ENCODE measurements at places on chromosomes 7 and 10.

- DNase-seq: no peak
Measured at GRCh38 chr10:273088-273487, 137.8 kb downstream of the ZMYND11 start.

- DNase-seq: no peak
Measured at GRCh38 chr10:3850999-3851937, 66.3 kb upstream of the KLF6 start.

DNA sequence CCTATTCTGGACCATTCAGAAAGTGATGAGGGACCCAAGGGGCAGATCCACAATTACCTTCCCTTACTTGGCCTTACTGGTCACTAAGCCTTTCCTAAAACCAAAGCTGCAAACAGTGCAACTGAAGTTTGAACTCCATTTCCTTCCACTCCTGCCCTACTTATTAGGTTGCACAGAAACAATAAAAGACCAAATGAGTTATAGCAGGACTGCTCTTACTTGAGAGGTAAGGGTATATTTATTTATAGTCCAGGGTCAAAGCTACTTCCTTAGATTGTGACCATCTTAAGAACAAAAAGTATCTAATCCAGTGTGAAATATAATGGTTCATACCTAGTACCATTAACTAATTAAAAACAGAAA is 27.0 kb downstream of the CDK6 start:
- DNase-seq: no peak

GRCh38 chr7:110870926-110871325 is 220.0 kb upstream of the LRRN3 start:
- no peak for DNase-seq

- no peak for DNase-seq
Measured at GRCh38 chr10:110260746-110261477, 43.8 kb downstream of the SMNDC1 start.

GRCh38 chr7:105209870-105210269 is 178.9 kb downstream of the SRPK2 start:
- DNase-seq: no peak

- no peak for DNase-seq
Measured at GRCh38 chr7:37393476-37393875, 55.2 kb downstream of the ELMO1 start.

GRCh38 chr10:46031648-46032532 is 1.5 kb upstream of the NCOA4 start:
- no peak for DNase-seq

GRCh38 chr10:48976196-48976595 is 36.6 kb upstream of the LRRC18 start:
- DNase-seq: no peak

- no peak for DNase-seq
Measured at GRCh38 chr7:4143006-4143405, 539.1 kb upstream of the FOXK1 start.

GRCh38 chr10:101741938-101742337 is 34.0 kb downstream of the FGF8 start:
- DNase-seq: no peak

- no peak for DNase-seq
Measured at GRCh38 chr10:110502851-110503301, 5.2 kb downstream of the DUSP5 start.

DNA sequence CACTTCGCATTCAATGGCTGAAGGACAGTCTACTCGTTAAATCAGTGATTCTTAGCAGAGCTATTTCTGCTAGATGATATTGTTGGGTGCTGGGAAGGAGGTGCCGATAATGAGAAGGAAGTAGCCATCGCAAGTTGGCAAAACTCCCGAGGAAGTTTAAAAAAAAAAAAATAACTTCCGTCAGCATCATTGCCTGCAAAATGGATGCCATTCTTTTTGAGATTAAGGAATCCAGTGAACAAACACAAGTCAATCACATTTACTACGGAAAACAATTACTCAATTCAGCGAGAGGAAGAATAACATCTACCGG is 74.4 kb upstream of the SFMBT2 start:
- no peak for DNase-seq

DNA sequence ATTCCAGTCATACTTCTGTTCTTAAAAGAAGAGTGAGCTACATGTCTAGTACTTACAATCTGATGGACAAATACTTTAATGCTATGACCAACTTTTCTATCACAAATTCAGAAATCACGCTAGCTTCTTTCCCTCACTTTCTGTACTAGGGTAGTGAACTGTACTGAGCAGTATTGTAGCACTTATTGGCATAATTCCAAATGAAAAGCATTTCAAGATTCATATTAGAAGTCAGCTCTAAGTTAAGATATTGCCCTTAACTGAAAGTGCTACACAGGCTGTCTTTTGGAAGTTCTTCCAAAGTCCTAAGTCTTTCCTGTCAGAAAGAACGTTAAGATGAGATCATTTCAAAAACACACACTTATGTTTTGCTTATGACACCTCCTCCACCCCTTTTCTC is 13.4 kb downstream of the P4HA1 start:
- DNase-seq: no peak

DNA sequence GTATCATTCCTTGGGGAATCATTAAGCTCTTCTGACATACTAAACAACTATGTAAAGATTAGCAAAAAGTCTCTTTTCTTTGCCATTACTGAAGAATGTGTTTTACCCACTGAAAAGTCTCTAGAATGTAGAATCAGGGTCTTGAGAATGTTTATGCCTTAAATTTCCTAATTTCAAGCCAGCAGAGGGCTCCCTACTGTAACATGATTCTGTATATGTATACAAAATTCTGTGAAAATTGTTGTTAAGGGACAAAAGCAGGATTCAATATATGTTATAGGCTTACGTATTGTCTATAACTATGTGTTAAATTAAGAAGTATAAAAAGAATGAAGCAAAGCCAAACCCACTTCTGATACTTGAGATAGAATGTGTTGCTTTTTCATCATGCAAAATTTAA is 296.9 kb upstream of the DGKB start:
- no peak for DNase-seq

- DNase-seq: no peak
Measured at GRCh38 chr7:103718482-103719061, 270.9 kb downstream of the RELN start.

GRCh38 chr7:129240119-129240820 is 15.4 kb downstream of the AHCYL2 start:
- DNase-seq: no peak

GRCh38 chr7:139592801-139593461 is 69.4 kb downstream of the CLEC2L start:
- no peak for DNase-seq

DNA sequence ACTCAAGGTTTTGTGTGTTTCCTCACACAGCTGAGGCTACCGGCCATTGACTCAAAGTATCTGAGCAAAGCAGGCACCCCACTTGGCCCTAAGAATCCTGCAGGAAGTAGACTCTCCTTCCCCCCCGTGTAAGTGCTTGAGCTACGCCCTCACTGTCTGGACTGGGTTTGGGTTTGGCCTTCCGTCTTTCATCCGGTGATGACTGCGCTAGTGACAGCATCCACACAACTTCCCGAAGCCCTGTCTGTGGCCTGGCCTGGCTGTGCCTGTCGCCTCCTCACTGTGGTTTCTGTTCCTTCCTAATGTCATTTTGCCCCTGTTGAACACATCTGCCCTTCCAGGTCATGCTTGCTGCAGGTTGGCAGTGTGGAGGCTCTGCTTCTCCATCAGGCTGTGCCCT is 14.5 kb downstream of the C7orf57 start:
- no peak for DNase-seq

- no peak for DNase-seq
Measured at GRCh38 chr10:63375458-63375857, 90.3 kb downstream of the JMJD1C start.

DNA sequence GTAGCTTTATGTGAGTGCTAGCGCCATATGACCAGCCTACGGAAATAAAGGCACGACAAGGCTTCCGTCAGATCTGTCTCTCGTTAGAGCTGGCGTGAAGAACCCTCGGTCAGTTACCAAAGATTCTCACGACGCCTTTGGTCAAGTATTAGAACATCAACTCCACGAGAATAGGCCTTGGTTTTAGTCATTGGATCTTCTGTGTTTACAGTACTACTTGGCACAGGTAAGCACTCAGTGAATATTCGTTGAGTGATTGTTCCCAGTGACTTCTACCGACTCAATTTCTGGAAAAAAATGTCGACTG is 316 bp downstream of the RBM48 start:
- DNase-seq: no peak

DNA sequence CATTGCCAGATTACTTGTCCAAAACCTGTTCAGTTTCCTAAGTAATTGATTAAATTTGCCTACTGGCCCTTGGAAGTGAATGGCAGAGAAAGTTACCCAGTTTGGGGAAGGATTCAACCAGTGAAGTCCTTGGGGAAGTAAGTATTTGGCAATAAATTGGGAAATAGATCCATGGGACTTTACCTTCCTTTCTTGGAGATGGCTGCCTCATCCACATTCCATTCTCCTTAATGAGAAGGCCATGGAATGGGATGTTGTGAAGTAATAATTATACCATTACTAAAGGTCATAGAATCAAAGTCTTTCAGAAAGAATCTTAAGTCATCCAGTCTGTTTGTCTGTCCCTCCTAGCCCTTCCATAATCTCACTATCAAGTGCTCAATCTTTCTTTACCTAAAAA is 4.5 kb upstream of the COPG2 start:
- DNase-seq: no peak

GRCh38 chr10:93894516-93895378 is 969 bp downstream of the SLC35G1 start:
- no peak for DNase-seq

GRCh38 chr7:95469848-95470247 is 15.9 kb upstream of the ASB4 start:
- no peak for DNase-seq

GRCh38 chr10:110237894-110238480 is 30.6 kb downstream of the MXI1 start:
- no peak for DNase-seq

GRCh38 chr7:121088870-121089269 is 100.4 kb downstream of the CPED1 start:
- DNase-seq: no peak

GRCh38 chr7:123679614-123680013 is 23.9 kb downstream of the LMOD2 start:
- no peak for DNase-seq

- DNase-seq: no peak
Measured at GRCh38 chr10:91589015-91589657, 43.7 kb downstream of the PPP1R3C start.

- no peak for DNase-seq
Measured at GRCh38 chr10:125694883-125695282, 11.9 kb upstream of the TEX36 start.

GRCh38 chr10:104349623-104350126 is 4.0 kb upstream of the CFAP58 start:
- DNase-seq: no peak

DNA sequence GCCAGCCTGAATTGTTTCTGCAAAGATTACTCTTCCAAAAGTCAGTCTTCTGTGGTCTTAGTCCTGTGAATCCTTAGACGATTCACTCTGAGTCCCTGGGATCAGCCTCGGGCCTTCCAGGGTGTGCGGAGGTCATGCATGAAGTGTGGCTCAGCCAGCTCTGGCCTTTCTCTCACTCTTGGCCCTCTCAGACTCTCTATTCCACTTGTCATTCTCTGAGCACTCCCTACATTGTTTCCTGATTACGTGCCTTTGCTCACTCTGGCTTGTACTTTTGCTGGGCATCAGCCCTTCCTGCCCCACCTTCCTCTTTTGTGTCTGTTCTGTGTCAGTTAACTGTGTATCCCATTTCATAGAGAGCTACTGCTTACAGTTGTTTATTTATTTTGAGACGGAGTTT is 36.0 kb downstream of the CCNY start:
- DNase-seq: no peak

DNA sequence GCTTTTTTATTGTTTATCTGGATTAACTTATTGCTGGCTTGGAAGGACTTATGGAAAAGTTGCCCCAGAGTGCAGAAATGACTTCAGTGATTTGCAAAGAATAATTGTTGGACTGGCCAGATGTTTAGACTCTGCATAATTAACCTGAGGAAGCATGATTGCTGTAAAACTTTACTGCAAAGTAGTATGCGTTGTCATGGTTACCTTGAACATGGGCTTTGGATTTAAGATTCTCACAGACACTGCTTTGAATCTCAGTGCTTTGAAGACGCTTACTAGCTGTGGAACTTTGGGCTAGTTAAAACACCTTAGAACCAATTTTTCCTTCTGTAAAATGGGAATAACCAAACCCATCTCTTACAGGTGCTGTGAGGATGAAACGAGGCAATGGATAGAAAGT is 425.2 kb upstream of the GALNT17 start:
- DNase-seq: no peak

- no peak for DNase-seq
Measured at GRCh38 chr7:19522486-19522885, 186.4 kb downstream of the POLR1F start.

DNA sequence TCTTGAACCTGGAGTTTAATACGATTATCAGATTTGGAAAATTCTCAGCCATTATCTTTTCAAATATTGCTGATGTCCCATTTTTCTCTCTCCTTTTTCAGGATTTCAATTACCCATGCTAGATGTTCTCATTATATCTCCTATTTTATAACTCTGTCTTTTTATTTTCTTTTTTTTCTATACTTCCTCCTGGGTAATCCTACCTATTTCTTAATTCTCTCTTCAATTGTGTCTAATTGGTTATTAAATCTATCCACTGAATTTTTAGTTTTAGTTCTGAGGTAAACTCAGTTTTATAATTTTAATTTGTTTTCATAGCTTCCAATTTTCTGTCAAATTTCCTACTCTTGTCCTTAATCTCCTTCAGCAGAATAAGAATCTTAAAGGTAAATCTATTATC is 15.6 kb downstream of the STEAP1 start:
- DNase-seq: no peak

DNA sequence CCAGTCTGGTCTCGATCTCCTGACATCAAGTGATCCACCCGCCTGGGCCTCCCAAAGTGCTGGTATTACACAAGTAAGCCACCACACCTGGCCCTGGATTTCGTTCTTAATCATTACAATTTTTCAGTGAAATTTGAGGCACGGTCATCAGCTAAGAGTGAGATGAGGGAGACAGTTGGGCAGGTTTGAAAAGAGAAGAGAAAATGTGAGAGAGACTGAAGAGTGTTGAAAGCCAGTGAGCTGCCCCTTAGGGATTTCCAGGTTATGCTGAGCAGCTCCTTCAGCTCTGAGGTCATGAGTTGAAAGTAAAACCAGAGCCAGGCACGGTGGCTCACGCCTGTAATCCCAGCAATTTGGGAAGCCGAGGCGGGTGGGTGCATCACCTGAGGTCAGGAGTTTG is 5.9 kb upstream of the UPF2 start:
- no peak for DNase-seq

- DNase-seq: no peak
Measured at GRCh38 chr10:79068203-79068561, 584 bp upstream of the ZMIZ1 start.
